GM23248 (cell line): ENCODE measurements at places on chromosomes 3 and 15.

GRCh38 chr15:41940441-41940857 is 31.9 kb downstream of the EHD4 start:
- DNase-seq, result peak; percentile 90

DNA sequence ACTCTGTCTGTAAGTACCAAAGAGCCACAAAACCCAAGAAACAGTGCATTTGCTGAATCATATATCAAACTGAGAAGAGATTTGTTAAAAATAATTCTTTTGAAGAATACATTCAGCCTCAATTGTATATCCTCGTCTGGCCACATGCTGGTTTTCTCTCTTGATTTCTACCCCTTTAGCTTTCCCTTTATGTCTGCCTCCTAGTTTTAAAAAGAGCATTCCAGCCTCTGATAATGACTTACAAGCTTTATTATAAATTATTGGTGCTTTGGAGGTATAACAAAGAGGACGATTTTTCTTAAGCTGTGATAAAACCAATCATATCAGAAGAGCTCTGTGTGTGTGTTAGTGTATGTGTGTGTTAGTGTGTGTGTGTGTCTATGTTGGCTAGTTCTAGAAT is 70.4 kb upstream of the ROBO2 start:
- no peak for DNase-seq

DNA sequence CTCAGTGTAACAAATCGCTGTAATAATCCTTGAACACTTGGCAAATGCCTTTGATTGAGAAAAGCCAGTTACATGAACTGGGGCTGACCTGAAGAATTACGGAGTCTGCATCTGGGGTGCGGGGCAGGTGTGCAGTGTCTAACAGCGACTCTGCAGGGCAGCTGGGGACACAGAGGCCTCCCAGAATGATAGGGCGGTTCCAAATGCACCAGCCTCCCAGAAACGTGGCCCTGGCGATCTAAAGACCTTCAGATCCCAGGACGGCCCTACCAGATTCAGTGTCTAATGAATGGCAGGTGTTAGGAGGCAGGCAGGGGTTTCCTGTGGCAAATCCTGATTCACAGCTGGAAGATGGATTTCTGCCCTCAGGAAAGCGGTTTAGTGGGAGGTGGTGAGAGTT is 100.5 kb upstream of the RGMA start:
- no peak for DNase-seq

DNA sequence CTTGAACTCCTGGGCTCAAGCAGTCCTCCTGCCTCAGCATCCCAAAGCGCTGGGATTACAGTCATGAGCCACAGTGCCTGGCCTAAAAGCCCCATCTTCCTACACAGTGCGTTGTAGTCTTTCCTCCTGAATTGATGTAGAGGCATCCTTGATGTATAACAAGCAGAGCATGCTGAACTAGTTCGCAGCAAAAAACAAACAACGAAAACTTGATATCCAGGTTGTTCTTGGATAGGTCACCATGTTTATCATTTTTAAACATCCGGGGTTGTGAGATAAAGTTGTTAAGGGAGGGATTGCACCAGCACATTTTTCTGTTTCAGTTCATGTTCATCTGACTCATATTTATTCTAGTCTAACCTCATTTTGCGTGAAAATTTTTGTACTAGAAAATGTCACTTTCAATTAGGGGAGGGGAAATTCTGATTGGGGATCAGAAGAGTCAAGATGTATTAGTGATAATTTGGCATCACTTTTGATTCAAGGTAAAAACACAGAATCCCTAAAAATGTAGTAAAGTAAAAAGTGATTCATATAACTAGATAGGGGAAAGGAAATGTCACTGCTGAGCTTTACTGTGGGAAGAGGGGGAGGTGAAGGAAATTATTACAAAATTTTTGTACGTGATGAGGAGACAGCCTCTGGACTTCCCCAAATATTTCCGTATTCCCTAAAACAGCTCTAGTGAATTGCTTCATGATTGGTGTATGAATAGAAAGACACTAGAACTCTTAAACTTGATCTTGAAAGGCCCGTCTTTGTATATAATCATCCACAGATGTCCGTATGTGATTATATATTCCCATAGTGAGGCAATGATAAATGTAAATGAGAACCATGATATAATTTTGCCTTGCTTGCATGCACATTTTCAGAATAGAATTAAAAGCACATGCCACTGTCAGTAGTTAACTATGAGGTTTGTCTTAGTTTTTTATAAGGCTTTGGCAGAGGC is 22.9 kb downstream of the RAB8B start:
- DNase-seq, result peak; percentile 80

GRCh38 chr3:187689984-187690383 is 12.4 kb downstream of the RTP2 start:
- DNase-seq, result peak; percentile 67

GRCh38 chr15:25178835-25179672 is 224.3 kb downstream of the SNRPN start:
- no peak for DNase-seq

- peak; percentile 68 for DNase-seq
These were observed 335.6 kb downstream of the NLGN1 start for GRCh38 chr3:173733029-173733652.

- DNase-seq, result no peak
These were observed 97.6 kb upstream of the UMPS start for GRCh38 chr3:124632566-124633140.

DNA sequence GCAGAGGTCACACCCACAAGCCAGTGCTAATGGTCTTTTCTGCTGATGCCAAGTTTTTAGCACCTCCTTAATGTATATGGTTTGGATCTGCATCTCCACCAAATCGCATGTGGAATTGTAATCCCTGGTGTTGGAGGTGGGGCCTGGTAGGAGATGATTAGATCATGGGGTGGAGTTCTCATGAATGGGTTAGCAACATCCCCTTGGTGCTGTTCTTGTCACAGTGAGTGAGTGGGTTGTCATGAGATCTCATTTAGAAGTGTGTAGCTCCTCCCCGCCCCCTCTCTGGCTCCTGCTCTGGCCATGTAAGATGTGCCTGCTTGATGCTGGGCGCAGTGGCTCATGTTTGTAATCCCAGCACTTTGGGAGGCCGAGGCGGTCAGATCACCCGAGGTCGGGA is 37.3 kb upstream of the KLHL6 start:
- no peak for DNase-seq

GRCh38 chr3:77780278-77780996 is 740.5 kb downstream of the ROBO2 start:
- DNase-seq, result no peak

DNA sequence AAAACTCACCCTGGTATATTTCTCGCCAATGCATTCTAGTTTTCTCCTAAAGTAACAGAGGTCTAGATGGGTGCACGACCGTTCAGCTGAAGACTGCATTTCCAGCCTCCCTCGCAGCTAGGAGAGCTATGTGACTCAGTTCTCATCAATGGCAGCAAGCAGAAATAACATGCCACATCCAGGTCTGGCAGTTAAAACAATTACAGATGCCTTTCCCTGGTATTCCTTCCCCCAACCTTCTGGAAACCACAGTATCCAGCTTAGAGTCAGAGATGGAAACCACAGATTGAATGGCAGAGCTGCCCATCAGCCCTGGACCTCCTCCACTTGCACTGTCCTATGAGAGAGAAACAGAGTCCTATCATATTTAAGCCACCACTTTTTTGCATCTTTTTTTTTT is 4.8 kb downstream of the HAPLN3 start:
- peak; percentile 40 for DNase-seq

DNA sequence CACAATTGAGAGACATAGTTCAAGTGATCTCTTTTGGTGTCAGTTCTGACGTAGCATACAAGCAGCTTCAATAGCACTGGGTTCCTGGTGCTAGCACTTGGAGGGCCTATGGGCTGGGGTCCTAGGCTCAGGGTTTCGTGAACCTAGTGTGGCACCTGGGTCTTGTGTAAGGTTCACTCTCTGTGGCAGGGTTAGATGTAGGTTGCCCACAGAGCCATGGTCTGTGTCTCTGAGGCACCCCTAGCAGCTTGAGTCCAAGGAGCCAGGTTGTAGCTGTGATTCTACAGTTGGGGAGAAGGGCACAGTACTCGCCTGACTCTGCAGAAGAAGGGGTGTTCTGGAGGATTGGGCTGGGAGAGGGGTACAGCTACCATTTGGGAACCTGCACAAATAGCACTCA is 282.6 kb upstream of the LRRC3B start:
- no peak for DNase-seq

DNA sequence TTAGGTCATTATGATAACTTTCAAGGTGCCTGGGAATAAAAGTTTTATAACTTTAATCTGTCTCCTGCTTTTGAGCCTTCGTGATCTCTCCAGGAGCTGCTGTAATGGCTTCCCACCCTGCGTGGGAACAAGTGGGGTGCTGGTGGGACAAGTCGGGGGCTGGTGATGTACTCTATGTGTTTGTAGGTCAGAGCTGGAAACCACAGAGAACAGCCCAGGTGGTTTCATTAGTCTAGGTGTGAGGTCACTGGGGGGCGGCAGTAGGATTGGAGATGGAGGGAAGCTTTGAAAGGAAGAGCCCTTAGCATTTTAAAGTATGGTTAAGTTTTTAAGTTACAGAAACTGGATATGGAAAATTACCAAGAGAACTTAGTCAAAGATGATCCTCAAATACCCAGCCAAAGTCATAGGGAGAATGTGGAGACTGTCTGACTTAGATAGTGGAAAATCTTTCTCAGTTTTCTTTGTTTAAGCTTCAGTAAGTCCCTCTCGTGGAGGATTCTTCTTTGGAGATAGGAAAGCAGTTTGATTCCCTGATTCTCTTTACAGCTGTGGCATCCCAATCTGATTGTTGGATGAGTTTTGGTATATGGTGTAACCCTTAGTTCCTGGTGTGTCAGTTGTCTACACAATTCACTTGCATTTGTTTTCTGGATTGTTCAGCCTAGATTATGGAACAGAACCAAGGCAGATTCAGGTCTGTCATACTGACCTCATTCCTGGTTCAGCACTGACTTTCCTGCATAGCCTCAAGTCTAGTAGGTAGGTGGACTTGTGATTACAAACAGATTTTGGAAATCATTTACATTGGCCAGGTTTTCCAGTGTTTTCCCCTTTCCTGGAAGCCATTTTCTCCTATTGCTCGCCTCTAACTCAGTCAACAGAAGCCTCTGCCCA is 115.6 kb downstream of the FNDC3B start:
- peak; percentile 71 for DNase-seq

GRCh38 chr15:39777496-39777895 is 5.1 kb downstream of the FSIP1 start:
- DNase-seq, result peak; percentile 20

GRCh38 chr3:49856181-49857005 is at the start of gene TRAIP:
Gene TRAIP, minus strand, starts transcription at chr3:49856564. Its CDS starts 111 bp downstream, at chr3:49856453.
- DNase-seq, result peak; percentile 98

- no peak for DNase-seq
These were observed 386.0 kb upstream of the LRRC3B start for GRCh38 chr3:26236531-26236930.

DNA sequence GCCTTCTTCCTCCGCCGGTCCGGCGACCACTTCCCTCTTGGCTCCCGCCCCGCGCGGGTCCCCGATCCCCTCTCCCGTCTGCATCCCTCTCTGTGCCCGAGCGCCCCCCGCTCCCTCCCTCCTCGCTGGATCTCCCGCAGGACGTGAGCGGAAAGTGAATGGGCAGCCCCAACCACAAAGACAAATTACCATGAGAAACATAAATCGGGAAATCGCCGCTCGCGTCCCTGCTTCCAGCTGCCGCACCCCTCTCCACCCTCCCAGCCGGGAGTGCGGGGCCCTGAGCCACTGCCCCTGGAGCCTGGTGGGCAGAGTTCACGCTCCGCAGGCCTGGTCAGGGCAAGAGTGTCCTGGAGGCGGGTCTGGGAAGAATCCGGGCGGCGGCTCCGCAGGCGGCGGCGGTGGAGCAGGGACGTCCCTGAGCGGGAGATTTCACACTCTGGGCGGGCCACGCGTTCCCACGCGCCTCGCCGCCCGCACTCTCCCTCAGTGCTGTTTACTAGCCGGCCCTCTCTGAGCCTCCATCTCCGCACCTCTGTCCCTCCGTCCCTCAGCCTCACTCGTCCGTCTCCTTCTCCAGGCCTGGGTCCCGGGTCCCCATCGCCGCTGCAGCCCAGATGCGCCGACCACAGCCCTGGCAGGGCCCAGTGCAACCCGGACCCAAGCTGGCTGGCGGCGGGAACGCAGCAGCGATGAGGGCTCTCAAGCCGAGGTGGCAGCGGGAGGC is 835 bp downstream of the SEMA5B start:
- DNase-seq, result peak; percentile 44

DNA sequence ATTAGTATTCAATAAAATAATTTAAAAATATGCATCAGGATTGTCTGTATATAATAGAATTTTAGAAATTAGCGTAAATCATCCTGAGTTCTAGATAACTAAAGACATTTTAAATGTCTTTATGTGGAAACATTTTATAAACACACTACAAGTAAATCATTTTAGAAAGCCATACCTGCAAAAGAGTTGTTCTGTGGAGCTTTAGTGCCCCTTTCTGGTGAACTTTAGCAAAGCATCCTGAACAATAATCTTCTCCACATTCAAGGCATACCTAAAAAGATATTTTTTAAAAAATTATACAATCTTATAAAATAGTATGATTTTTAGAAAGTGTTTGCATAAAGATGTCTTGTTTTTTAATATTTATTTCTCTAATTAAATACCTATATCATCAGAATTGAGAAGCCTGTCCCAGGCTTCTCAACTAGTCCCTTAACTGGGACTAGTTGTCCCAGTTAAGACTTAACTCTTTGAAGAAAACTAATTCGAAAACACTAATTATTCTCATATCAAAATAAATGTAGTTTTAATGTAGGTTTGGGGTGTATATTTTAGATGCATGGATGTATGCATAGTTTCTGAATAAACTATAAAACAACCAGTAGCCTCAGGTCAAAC is 29.7 kb downstream of the ZBBX start:
- DNase-seq, result peak; percentile 37

DNA sequence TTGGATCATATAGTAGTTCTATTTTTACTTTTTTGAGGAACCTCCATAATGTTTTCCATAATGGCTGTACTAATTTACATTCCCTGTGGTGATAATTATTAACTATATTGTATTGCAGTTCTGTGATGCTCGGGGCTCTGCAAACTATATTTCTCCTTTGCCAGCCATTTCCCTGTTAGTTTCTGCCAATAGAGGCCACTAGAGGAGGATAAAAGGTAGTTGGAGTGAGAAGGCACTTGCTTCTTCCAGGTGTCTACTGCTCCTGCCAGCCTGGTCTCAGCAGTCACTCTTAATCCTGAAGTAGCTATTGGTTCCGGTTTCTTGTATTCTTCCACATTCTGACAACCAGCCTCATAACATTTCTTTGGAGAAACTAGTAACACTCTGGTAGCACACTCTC is 233.9 kb upstream of the GBE1 start:
- no peak for DNase-seq

DNA sequence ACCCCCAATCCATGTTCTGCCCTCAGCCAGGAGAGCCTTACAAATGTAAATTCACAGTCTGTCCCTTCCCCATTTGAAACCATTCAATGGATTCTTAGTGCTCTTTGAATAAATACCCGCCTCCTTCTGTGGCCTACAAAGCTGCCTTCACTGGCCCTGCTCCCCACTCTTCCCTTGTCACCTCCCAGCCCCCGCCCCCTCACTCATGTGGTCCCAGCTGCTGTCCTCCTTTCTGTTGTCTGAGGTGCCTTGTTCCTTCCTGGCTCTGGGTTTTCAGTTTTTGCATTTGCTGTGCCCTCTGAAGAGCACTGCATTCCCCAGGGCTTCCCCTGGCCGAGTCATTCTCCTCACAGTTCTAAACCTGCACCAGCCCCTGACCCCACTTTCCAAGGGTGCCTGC is 3.2 kb downstream of the EFCAB12 start:
- no peak for DNase-seq
